ENCODE measurements at places on chromosomes 11 and 22. TPM values are rescaled to one million over a fixed set of nuclear protein-coding genes. Genes with fewer than 3 reads are reported as not detected.

Gene ZNF280A
- total RNA-seq, result 0.51 TPM

Gene GAB2
- total RNA-seq, result 81.0 TPM

- no peaks in the 10 kb centered on the region for H3K4me1 ChIP-seq
- DNase-seq, result no peak
- H3K27ac ChIP-seq, result no peak overlapping the region
- H3K36me3 ChIP-seq, result peaks cover 3% of the 10 kb centered on the region
- H3K4me3 ChIP-seq, result peak overlapping the region; percentile 47
- H3K27me3 ChIP-seq, result peaks cover 18% of the 10 kb centered on the region
Measured at GRCh38 chr11:17611049-17611448, 64.0 kb downstream of the OTOG start.

GRCh38 chr22:31743871-31744270, 6.1 kb downstream of the PRR14L start:
- H3K27me3 ChIP-seq, result no peaks in the 10 kb centered on the region
- H3K4me1 ChIP-seq, result peaks cover 12% of the 10 kb centered on the region
- no peak for DNase-seq
- no peak overlapping the region for H3K4me3 ChIP-seq
- H3K36me3 ChIP-seq, result peaks cover 10% of the 10 kb centered on the region

- no peaks in the 10 kb centered on the region for H3K4me1 ChIP-seq
- peaks cover 13% of the 10 kb centered on the region for H3K27me3 ChIP-seq
- no peak for DNase-seq
- H3K27ac ChIP-seq, result no peak overlapping the region
- H3K4me3 ChIP-seq, result no peak overlapping the region
- H3K36me3 ChIP-seq, result no peaks in the 10 kb centered on the region
Measured at GRCh38 chr22:48851933-48852549, 975.6 kb downstream of the BRD1 start.

DNA sequence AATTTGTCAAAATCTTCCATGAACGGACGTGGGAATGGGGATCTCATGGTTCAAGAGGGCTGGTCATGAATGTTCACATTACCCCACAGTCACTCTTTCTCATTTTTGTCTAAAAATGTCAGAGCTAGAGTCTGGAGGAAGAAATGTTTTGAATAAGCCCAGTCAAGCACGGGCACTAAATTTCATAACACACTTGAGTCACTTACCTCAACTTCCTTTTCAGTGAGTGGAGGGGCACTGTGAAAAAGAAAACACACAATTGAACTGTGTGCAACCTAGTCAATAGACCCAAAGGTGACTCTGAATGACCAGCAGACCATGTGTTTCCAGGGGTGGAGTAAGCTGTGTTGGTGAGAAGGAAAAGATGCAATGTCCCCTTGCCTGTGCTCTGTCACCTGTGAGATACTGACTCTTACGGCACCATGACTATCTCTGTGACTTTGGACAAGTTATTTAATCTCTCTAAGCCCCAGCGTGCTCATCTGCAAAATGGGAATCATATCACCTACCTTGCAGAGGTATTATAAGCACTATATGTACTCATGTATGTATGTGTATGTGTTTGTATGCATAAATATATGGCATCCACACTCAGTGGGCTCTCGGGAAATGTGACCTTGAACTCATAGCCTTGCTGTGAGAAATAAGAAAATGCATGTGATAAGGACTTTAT, 38.2 kb upstream of the LYVE1 start:
- peak overlapping the region; percentile 39 for H3K4me3 ChIP-seq
- peaks cover 38% of the 10 kb centered on the region for H3K4me1 ChIP-seq
- no peak for DNase-seq
- H3K27me3 ChIP-seq, result peaks cover 2% of the 10 kb centered on the region

DNA sequence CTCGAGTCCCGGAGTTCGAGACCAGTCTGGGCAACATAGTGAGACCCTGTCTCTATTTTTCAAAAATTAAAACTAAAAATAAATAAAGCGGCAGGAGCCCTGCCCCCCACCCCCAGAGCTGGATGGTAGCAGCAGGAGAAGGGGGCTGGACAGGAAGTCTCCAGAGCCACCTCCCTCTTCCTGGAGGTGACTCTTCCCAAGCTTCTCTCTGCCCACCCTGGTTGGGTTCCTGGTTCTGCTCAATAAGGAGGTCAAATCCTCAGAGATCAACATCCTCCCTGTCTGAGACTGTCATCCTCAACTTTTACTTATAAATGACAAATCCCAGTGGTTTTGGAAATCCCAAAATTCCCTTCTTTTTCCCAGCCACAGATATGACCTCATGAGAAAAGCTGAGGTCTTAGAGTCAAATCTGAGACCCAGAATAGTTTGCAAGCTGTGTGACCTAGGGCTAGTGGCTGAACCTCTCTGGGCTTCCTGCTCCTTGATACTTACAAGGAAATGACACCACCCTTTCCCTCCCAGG, 987 bp downstream of the C1QTNF6 start:
- H3K27me3 ChIP-seq, result peaks cover 2% of the 10 kb centered on the region
- no peaks in the 10 kb centered on the region for H3K36me3 ChIP-seq
- peak overlapping the region; percentile 94 for H3K27ac ChIP-seq

Gene E2F8
- total RNA-seq, result 0.92 TPM

All from endothelial cell (in vitro differentiated cells).